ENCODE measurements at places on chromosomes 1 and 21.

DNA sequence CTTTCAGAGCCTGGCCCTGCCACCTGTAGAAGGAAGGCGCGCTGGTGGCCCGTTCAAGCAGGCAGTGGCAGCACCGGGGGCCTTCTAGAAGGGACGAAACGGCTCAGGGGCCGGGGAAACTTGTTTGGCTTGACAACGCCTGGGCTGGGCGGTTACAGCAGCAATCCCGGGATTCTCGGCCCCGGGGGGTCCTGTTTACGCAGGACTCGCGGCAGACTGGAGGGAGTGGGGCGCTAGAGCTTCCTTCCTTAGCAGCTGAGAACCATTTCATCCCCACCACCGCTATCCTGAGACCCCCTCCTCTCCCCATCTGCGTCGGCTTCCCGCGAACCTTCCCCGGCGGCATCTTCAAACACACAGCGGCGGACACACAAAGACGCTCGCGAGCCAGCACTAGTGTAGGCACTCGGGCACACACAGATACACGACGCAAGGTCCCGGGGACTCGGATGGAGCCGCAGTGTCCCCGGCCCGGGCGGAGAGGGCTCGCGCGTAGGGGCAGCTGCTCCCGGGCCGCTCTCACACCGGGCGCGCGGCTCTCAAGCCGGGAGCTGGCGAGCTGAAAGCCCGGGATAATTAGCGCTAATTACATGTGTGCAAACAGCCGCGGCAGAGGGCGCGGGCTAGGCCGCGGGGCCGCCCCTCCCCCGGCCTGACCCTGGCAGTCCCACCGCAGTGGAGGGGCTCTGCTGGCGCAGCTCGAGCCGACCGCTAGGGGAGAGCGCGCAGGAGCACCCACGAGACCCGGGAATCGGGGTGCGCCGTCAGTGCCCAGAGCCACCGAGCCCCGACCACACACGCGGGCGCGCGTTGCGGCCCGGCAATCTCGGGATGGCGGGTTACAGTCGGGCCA, 271.4 kb downstream of the FOXD2 start:
- no peak for DNase-seq

DNA sequence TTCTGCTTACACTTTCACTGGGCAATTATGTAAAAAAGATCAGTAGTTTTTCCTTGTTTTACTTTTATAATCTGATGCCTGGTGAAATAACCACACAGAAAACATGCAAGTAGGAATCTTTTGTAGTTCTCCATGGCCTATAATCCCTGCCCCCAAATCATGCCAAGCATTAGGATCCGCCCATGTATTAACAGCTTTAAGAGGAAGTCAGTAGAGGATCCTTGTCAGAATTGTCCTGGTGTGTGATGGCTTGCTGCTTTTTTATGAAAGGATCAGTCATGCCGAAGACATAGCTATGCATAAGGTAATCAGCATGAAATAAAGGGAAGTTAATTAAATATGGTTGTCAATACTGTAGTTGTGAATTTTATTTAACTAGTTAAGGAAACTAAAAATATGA, 20.0 kb downstream of the ADGRL2 start:
- no peak for DNase-seq

DNA sequence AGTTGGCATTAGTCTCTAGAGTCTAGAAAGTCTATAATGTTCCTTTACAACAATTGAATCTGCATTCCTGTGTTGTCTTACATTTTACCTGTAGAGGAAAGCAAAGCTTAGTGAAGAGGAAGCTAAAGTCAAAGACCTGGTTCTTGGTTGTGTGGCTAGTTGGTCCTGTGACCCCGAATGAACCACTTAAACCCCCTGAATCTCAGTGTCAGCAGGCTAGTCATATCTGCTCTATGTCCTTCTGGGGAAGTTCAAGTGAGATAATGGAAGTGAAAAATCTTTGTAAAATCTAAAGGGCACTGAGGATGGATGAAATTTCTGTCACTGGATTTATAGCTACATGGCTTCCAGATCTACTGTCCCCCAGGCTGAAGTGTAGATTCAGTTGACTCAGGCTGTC, 24.0 kb upstream of the AIM2 start:
- DNase-seq: no peak

- DNase-seq: no peak
Observed at GRCh38 chr1:174786358-174786757, 213.4 kb upstream of the CACYBP start.

DNA sequence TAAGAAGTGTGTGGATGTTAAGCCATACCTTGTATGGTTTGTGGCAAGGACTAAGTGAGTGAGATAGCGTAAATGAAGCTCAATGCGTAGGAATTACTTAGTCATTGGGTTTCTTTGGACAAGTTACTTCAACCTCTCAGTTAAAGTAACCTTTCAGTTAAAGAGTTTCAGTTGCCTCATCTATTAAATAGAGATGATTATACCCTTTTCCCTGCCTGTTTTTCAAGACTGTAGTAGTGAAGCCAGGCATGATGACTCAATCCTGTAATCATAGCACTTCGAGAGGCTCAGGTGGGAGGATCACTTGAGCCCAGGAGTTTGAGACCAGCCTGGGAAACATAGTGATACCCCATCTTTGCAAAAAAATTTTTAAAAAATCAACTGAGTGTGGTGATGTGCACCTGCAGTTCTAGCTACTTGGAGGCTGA, 6.3 kb downstream of the ZMPSTE24 start:
- DNase-seq: no peak

GRCh38 chr1:229784834-229785233, 158.8 kb downstream of the URB2 start:
- no peak for DNase-seq

DNA sequence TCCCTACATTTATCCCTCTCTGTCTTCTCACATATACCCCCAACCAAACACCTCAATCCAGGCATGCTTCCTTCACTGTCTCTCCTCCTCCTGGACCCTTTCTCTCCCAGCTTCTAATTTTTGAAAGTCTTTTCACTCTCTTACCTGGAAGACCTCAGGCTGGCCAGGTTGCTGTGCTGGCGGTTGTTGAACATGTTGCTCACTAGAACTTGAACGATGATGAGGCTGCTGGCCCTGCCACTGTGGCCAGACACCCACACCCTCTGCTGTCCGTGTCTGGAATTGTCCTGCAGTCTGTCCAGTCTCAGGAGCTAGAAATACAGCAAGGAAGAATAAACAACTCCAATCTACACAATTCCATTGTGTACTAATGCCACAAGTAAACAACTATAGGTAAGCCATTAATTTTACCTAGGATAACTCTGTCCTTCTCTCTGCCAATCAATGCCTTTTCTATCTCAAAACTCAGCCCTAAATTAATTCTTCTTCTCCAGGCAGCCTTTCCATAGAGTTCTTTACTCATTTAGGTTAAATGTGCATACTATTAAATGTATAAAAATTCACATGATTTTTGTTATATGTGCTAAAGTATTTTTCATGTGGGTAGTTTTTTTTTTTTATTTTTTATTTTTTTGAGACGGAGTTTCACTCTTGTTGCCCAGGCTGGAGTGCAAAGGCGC, 5.1 kb upstream of the CTSK start:
- DNase-seq: no peak

DNA sequence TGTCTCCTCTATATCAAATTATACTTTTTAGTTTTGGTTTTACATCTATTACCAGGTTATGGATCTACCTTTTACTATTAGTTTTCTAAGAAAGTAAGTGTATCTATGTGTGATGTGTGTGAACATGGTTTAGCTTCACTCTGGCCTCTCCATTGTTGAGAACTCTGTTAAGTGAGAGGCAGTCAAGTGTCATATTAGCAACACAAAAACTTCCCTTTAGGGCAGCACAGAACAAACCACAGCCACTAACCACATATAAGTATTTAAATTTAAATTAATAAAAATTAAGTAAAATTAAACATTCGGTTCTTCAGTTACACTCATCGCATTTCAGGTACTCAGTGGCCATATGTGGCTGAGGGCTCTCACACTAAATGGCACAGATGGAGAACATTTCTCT, 96.6 kb downstream of the DPYD start:
- DNase-seq: no peak

GRCh38 chr1:90262286-90262685, 267.4 kb downstream of the ZNF326 start:
- DNase-seq: no peak

GRCh38 chr1:157359314-157360022, 192.8 kb downstream of the FCRL5 start:
- DNase-seq: no peak

- no peak for DNase-seq
Observed at GRCh38 chr1:161162052-161162451, 2.8 kb downstream of the USP21 start.

DNA sequence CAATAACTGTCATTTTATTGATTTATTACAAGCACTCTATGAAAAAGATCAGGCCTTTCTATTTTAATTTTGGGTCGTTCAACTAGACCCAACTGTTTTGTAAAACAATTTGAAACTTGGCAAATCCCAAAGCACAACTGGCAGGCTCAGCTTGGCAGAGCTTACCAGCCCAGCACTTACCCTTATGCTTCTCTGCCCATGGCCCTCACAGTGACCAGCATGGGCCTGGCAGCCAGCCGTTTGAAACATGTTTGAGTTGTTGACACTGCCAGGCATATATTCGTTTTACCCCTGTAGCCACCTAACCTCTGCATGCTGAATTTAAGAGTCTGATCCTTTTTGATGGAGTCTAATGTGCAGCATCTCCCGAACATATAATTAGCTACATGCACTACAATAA, 796.7 kb upstream of the ADGRL2 start:
- no peak for DNase-seq

GRCh38 chr21:42535602-42536171, 22.0 kb downstream of the SLC37A1 start:
- DNase-seq: no peak

GRCh38 chr1:64550510-64550909, 80.6 kb downstream of the CACHD1 start:
- DNase-seq: no peak

DNA sequence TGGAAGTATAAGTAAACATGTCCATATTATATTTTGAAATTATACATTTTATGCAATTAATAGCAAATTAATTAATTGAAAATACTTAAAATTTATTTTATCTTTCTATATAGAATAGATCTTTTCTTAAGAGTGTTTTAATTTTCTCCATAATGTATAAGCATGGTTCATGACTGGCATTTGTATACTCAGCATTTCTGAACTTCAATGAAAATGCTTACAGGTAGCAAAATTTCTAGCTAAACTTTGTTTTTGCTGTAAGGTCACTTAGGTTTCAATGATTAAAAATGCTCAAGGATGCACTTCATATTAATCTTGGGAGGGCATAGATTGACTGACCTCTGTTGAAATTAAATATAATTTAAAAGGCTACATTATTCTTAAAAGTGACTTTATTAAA, 1108.1 kb downstream of the BRINP3 start:
- no peak for DNase-seq

- no peak for DNase-seq
Observed at GRCh38 chr1:152451254-152451653, 37.2 kb upstream of the CRNN start.

DNA sequence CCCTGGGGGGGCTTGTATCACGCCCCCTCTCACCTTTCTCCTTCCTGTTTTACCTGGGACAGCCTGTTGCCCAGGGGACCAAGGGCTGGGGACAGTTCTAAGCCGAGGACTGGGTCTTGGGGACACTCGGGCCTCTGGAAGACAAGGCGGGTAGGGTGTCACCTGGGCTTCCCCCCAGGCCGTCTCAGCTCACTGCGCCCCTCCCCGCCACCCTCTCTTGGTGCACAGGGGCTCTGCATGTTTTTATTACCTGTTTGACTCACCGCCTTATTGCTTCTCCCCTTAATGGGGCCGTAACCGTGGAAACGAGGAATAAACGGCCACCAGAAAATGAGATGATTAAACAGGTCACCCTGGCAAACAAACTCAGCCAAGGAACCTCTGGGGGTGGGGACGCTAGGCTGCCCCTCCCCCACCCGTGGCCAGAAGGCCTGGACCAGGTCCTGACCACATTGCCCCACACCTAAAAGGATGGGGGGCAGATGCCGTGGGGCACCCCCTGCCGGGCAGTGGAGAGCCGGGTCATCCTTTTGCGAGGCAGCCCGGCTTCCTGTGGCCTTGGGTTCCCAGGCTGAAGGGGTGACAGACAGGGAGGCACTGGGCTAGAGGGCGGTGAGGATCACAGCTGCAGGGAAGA, 109.9 kb downstream of the CASZ1 start:
- DNase-seq: no peak

GRCh38 chr1:212731630-212732029, 32.0 kb upstream of the BATF3 start:
- no peak for DNase-seq

DNA sequence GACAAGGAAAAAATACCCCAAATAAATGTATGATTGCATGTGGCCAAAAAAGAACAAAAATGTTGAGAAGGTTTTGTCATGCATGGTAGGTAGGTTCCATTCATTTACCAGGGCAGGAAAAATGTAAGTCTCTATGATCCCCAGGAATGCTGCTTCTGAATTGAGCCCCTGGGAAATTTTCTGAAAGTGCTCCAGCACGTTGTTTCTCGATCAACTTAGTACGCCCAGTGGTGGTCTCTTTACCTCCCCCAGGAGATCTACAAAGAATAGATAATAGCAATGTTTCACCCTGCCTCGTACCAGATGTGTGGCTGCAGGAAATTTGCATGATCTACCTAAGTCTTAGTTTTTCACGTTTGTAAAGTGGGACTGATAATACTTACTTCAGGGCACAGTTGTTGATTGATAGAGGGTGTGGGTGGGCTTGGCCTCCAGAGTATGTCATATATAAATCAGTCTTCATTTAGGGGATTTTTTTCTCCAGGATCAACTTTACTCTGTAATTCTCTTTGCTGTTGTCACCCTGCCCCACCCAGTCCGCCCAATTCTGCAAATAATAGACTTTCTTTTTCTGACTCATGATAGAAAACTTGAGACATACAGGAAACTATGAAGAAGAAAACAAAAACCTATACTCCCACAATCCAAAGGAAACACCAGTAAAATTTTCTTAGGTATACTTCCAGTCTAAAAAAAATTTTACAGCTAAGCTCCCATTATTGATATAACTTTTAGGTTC, 462.0 kb upstream of the RUNX1 start:
- DNase-seq: no peak

- no peak for DNase-seq
Observed at GRCh38 chr1:200150721-200151120, 123.2 kb downstream of the NR5A2 start.

DNA sequence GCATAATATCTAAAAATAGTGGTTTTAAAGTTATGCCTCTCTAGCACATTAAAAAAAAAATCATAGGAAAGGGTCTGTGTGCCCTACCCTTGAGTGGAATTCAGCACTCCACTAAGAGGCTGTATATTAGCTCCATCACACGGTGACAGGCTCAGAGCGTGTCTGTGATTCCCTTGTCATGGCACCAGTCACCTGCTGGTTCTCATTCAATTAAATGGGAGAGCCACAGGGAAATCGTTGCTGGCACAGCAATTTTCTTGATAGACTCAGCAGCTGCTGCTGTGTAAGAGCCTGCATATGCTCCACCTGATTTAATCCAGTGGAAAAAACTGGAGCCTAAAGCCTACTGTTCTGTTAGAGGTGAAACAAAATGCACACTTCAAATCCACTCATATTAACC, 9.5 kb downstream of the ATP6V1G3 start:
- DNase-seq: no peak

GRCh38 chr1:96538883-96539282, 182.7 kb upstream of the PTBP2 start:
- peak; percentile 51 for DNase-seq

Data from renal cortex interstitium (tissue), 15 donors.